ENCODE measurements at places on chromosomes 3 and 15. TPM values are rescaled to one million over a fixed set of nuclear protein-coding genes. Genes with fewer than 3 reads are reported as not detected.

DNA sequence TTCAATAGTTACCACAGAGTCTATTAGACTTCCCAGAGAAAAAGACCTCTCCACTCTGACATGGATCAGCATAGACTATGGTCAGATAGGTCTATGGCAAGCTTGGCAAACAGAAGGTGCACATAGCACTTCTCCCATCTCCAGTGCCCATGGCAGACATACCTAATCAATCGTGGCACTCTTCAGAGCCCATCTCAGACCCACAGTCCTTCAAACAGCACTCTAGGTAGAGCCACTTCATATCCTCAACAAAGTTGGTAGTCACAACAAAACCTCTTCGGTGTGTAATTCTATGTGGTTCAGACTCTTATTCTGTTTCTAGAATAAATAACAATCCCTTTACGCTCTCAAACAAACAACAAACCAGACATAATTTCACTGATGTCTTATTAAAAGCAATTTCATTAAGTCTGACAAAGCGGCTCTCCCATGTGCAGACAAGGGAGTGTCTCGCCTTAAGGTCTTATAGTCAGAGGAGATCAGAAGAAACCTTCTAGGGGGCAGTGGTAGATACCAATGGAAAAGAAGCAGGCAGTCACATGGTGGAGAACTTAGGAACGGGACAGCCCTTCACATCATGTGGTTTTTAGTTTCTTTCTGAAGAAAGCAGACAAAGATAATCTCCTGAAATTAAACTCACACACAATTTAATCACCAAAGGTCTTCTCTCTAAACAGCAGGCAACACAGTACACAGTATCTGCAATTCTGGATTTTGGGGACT is 483.4 kb downstream of the FOXP1 start:
- no peak for DNase-seq

DNA sequence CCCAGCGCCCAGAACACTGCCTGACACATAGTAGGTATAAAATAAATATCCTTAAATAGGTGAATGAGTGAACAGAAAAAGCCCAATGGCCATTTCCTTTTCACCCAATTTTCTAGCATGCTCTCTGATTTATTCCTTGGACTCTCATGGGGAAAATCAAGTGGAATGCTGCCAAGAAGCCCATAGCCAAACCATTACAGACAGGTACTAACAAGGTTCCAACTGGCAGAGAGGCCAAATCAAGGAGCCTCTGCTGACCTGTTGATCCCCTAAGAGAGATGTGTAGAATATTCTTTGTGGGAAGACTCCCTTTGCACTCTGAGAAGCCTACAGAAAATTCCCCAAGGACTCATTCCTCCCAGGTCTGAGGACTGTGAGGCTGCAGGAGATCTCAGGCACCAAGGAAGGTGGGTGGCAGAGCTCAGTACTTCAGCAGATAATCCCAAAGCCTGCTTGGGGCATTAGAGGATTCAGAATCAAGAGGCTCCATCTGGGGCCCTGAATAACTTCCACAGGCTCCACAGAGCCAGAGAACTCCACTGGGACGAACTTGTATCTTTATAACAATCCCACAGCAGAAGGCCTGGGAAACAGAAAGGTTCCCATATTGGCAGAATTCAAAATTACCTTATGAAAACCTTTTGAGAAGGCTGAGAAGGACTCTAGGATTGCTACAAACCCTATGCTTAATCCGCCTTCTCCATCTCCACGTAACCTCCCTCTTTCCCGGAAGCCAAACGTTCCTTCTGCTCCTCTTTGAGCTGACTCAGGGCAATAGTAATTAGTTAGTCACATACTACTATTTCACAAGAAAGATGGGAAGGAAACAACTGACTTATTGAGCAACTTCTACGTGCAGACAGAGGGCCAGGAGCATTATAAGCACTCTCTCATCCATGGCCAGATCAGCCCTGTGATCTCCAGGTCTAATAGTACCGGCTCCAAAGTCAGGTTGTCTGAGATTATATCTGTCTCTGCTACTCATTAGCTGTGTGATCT is 34.5 kb downstream of the PRICKLE2 start:
- DNase-seq = peak; percentile 96

DNA sequence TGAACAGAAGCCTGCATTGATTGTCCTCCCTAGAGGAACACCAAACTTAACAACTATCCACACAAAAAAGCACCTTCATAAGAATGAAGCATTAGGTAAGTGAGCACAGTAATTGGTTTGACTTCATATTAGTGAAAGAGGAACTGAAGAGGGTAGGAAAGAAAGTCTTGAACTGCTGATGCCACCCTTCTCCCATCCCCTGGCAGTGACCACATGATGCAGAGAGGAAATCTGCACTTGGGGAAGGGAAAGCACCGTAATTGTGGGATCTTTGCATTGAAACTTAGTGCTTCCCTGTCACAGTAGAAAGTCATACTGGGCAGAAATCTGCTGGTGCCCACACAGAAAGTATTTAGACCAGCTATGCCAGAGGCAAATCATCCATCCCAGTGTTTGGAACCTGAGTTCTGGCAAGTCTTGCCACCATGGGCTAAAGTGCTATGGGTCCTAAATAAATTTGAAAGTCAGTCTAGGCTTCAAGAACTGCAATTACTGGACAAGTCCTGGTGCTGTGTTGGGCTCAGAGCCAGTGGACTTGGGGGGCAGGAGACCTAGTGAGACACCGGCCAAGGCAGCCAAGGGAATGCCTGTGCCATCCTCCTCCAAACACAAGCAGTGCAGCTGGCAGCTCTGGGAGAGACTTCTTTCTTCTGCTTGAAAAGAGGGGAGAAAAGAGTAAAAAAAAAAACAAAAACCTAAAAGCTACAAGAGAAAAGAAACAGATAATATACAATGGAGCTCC is 63.6 kb downstream of the SLC15A2 start:
- no peak for DNase-seq

DNA sequence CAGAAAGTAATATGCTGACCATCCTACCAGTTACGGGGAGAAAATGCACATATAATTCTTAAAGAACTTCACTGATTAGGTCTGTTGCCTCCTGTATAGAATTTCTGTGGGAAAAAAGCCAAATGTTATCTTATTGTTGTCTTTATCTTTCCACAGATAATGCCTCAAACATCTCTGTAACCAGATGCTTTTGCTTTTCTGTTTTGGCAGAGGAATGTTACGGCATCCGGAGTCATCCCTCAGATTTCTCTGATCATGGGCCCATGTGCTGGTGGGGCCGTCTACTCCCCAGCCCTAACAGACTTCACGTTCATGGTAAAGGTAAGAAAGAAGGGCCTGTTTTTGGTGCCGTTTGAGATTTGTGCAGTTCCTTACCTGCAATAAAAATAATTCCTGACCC is 33.5 kb downstream of the PCCB start:
- DNase-seq = no peak

GRCh38 chr15:41861736-41862356 is 23.2 kb downstream of the PLA2G4B start:
- DNase-seq = no peak

DNA sequence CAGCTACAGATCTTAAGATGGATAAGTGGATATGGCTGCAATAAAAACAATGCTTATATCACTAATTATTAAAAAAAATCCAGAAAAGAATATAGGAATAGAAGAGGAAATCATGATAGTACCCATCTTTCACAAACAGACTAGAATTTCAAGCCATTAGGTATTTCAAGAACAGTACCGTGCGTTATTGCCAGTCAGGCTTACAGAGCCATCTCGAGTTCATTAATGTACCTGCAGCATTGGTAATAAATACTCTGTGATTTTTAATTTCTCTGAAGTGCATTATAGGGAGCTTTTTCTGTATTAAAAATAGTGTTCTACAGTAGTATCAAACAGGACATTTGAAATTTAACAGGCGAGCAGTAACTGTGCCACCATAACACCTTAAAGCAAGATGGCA is 35.7 kb downstream of the ST3GAL6 start:
- DNase-seq = no peak

GRCh38 chr15:66864871-66865281 is 162.8 kb downstream of the SMAD6 start:
- DNase-seq = no peak

GRCh38 chr3:159761848-159762635 is 226.6 kb upstream of the IL12A start:
- no peak for DNase-seq

GRCh38 chr15:69253156-69253555 is 45.6 kb upstream of the PAQR5 start:
- peak; percentile 77 for DNase-seq

GRCh38 chr3:81967393-81967792 is 205.9 kb upstream of the GBE1 start:
- DNase-seq = no peak

DNA sequence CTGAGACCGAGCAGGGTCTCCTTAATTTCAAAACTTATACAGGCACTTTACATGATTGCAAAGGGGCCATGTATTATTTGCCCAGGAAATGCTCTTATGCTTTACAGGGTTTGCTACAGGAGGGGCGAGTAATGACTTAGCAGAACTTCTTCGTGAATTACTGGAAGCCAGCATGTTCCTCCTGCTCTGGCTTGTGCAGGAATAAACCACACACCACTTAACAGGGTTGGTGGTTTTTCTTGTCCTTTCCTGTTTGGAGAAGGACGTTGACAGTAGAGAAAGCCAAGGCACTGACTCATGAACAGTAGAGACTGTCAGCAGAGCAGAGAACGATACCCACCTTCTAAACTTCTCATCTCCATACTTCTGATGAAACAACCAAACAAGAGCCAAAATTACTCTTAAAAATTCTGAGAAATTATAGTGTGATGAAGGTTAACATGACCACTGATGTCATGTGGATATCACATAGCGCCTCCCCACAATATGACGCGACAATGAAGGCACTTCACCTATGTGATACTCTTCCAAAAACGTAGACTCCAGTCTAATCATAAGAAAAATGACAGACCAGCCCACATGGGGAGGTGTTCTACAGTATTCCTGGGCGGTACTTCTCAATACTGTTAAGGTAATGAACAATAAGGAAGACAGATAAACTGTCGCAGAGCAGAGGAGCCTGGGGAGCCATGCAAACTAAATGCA is 24.7 kb upstream of the MCTP2 start:
- peak; percentile 94 for DNase-seq

The RTP2 gene
- not detected for total RNA-seq

The CIB2 gene
- 5.4 TPM for total RNA-seq

The LSMEM2 gene
- total RNA-seq = not detected

The PLS1 gene
- total RNA-seq = 2.4 TPM

The CLDN11 gene
- 21.3 TPM for total RNA-seq

The FBXL2 gene
- 40.8 TPM for total RNA-seq

The RHO gene
- total RNA-seq = not detected

The CTDSPL2 gene
- 47.3 TPM for total RNA-seq

The SAMD7 gene
- total RNA-seq = not detected

Measured in mammary epithelial cell (primary cell).